ENCODE measurements at places on chromosomes 7 and 10.
A peak's percentile ranks its signal among the peaks of the same experiment; 100 is the strongest.

GRCh38 chr7:34772296-34772938 is 114.4 kb downstream of the NPSR1 start:
- DNase-seq = no peak

DNA sequence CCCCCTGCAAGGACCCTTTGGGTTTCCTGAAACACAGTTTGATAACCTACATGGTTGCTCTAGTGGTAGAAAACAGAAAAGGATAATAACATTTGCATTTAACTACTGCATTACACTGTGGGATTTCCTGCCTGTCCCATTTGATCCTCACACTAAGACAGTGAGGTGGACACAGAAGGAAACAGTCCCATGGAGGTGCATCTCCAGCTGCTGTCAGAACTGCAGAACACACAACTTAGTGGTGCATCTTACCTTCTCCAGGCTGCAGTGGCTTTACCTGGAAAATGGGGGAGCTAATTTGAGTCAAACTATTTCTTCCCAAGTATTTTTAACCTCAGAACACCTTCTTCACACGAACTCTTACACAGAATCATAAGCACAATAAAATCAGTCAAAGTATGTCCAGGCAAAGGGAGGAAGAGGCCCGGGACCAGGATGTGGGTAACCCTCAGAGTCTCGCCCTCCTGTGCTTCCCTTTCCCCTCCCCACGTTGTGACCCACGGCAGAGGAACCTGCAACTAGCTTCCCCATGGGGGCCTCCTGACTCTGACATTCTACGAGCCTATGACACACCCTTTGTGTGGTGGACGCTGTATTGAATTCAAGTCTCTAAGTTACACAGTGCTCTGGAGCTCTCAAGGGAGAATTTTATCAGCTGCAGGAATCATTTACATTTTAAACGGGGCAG is 33.7 kb downstream of the SCRN1 start:
- no peak for DNase-seq

- DNase-seq = no peak
Observed at GRCh38 chr10:47046321-47047126, 135.3 kb downstream of the PTPN20 start.

GRCh38 chr7:636396-636795 is 90.1 kb upstream of the DNAAF5 start:
- DNase-seq = peak; percentile 83

GRCh38 chr7:86257894-86258293 is 385.8 kb upstream of the GRM3 start:
- no peak for DNase-seq
